Activated B cell treated with CpG ODN at 0.5 μM for 24 hours (primary cell): ENCODE measurements at places on chromosomes 4 and X.

GRCh38 chr4:35125995-35126712 lies 1118.2 kb downstream of the ARAP2 start:
- DNase-seq: no peak

DNA sequence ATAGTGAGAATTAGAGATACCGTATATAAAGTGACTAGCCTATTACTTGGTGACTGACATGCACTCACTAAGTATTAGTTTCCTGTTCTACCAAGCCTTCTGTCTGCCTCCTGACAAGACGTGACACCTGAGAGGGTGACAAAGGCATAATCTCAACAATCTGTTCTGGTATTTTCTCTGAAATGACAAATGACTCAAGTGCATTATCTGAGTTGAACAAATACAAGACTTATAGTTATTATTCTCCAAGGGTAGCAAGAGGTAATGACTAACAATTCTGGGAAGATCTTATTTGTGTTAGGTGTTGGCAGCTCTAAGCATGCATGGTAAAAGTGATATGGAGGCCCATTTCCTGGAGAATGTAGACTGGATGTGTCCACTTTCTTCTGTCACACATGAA lies 60.6 kb downstream of the SYTL5 start:
- DNase-seq: no peak

GRCh38 chr4:62822306-62822705 lies 1586.9 kb downstream of the TECRL start:
- no peak for DNase-seq

- DNase-seq: no peak
Observed at GRCh38 chr4:107826421-107826980, 1.8 kb downstream of the SGMS2 start.

DNA sequence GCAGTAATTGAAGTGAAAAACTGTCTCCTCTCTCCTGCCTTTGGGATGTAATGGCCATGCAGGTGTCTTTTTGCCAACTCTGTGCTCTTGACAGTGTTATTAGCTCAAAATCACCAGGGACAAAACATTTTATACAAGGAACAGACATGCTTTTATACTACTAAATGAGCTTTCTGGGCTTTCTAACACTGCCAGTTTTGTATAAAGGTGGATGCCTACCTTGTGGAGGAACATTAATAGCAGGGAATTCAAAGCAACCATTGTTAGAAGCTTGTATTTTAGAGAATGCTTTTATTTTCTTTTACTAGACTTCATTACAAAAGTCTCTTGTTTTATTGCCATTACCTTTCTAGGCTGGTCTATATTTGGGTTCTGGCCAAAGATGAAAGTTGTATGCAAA lies 54.7 kb upstream of the ARSJ start:
- no peak for DNase-seq

DNA sequence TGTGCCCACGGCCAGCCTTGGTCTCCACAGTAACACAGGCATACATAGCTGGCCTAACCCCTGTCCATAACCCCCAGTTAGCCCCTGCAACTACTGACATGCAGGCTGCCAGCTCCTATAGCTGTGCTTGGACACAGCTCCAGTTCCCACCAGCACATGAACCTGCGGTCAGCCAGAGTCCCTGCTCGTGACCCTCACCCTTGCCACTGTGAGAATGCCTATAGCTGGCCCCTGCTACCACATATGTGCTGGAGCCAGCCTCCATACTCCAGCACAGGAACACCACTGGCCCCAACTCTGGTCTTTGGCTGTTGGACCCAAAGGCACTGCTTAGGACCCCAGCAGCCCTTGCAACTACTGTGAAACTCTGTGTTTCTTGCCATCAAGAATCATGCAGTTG lies 930.9 kb downstream of the ADGRL3 start:
- no peak for DNase-seq

GRCh38 chr4:16862697-16863096 lies 35.7 kb downstream of the LDB2 start:
- DNase-seq: no peak

GRCh38 chr4:118957722-118958445 lies 69.2 kb downstream of the SYNPO2 start:
- DNase-seq: no peak

- no peak for DNase-seq
Observed at GRCh38 chr4:1405636-1406393, 427 bp downstream of the NKX1-1 start.

DNA sequence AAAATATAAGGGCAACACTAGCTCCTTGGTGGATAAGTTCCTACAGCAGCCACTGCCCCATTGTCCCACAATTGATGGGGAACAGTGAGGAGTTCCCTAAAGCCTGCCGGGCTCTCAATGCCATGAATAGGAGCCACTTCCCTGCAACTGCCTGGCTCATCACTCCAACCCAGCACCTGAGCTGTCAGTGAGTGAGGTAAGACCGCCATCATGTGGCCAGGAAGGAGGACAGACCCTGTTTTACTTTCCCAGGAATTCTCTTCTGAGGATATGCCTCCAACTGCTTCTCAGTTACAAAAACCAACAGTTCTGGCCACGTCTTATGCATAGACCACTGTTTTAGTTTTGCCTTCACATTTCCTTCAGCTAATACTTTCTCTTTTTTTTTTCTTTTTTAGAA lies 45.5 kb downstream of the SRPX start:
- DNase-seq: no peak
